Stimulated activated CD8-positive, alpha-beta memory T cell treated with anti-CD3 and anti-CD28 coated beads, Interleukin-4, amount 100 ng/mL, for 1 hour (primary cell): ENCODE measurements at places on chromosomes 2 and 18.

GRCh38 chr18:60534538-60534937 is 162.0 kb upstream of the MC4R start:
- DNase-seq, result no peak

GRCh38 chr2:205706769-205707381 is 24.6 kb downstream of the NRP2 start:
- DNase-seq, result no peak

- DNase-seq, result no peak
Measured at GRCh38 chr2:202286595-202286994, 21.0 kb downstream of the NOP58 start.

- DNase-seq, result no peak
Measured at GRCh38 chr18:37672932-37673595, 107.5 kb upstream of the CELF4 start.

DNA sequence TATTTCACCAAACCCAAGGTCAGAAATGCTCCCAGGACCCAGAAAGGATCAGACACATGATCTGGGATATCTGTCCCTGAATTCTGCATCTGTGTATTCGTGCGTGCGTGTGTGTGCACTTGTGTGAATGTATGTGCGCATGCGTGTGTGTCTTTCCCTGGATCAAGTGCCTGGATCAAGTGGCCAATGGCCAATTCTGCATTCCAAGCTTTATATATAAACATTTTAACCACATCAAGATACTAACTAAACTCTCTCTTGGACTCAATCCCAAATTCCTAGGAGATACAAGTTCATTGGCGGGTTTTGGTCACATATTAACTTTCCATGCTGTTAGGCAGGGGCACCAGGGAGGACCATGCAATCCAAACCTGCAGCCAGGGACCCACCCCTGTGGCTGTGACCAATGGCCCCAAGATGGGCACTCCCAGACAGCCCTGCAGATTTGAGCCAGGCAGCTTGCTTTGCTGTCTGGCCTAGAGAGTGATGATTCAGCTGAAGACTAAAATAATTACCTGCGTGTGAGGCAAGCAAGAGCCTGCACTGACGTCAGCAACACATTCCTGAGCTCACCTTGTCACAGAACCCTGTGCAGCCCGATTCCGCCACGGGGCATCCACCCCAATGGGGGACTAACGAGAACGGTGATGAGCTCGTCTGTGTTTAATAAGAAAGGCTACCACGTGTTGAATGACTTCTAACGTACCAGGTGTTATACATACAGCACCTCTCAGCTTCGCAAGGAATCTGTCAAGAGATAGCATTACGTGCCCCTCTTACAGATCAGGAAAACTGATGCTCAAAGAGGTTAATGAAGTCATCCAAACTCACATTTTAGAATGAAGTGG is 45.3 kb upstream of the ROCK2 start:
- DNase-seq, result no peak
